Naive thymus-derived CD8-positive, alpha-beta T cell (primary cell): ENCODE measurements at places on chromosomes 1 and 21.

GRCh38 chr1:201021630-201022492 is 1.7 kb downstream of the KIF21B start:
- DNase-seq, result peak; percentile 58

DNA sequence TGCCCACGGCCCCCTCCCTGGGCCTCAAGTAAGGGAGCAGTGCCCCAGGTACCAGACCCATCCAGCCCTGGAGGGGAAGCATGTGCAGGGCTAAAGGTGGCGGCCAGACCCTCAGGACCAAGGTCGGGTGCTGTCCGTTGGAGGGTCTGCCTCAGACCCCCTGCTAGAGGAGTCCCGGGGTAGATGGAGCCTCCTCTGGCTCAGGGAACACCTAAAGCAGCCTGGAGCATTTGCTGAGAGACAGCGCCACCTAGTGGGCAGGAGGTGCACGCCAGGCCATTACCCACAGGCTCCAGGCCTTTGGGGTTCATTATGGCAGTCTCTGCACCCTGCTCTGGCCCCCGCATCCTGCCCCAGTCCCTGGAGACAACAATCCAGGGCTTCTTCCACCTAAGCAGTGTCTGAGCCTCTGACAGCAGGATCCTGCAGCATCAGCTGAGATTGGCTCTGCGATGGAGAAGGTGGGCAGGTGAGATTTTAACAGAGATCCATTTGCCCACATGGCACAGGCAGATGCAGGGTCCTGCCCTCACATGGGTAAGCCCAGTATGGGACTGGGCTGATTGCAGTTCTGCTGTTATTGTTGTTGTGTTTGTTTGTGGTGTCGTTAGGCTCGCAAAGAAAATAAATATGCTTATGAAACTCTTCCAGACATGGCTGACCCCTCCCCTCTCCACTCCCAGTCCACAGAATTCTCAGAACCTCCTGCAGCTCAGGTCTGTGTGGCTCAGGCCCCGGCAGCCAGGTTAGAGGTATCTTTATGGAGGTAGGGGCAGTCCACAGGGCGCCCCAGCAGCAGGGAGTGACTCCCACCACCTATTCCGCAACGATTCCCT is 42.4 kb downstream of the CTNNBIP1 start:
- DNase-seq, result peak; percentile 86

- DNase-seq, result peak; percentile 25
Observed at GRCh38 chr1:112358798-112359408, 37.1 kb upstream of the CTTNBP2NL start.

GRCh38 chr1:70948396-70949017 is 99.1 kb downstream of the PTGER3 start:
- DNase-seq, result no peak

- DNase-seq, result no peak
Observed at GRCh38 chr1:175221557-175222175, 29.1 kb upstream of the KIAA0040 start.

DNA sequence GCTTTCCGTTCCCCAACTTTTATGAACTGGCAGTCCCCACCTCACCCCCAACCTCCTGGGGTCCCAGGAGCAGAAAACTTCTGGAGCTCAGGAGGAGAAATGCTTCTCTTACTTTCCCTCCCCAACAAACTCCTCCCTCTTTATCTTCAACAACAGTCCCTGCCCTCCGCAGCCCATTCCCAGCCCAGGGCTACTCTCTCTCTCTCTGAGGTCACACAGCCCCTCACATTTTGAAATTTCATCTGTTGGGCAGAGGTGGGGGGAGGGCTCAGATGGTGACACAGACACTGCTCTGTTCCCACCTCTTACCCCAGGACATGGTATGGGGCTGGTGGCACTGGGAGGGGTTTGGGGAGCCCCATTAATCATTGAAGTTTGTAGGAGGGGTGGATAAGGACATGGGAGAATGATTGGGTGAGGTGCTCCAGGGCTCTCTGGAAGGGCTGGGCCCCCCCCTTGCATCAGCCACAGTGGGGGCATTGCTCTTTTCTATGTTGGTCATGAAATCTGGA is 6.0 kb downstream of the PIK3CD start:
- no peak for DNase-seq

DNA sequence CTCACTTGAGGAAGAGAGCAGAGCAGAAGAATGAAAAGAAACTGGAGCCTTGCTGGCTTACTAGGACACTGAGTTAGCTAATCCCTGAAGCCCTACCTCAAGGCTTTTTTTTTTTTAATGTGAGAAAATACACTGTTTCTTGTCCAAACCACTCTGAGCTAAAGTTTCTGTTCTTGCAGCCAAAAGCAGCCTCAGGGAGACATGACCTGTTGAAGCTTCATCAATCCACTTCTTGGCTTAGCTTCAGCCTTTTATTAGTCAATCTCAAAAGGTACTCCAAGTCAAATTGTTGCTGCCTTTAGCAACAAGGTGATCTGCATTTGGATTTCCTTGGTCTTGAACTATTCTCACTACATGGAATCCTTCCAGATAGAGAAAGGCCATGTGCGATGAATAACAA is 33.7 kb downstream of the CCDC185 start:
- no peak for DNase-seq

GRCh38 chr1:119220991-119221390 is 80.5 kb upstream of the WARS2 start:
- no peak for DNase-seq

- no peak for DNase-seq
Observed at GRCh38 chr1:112702067-112702395, 4.9 kb downstream of the RHOC start.

GRCh38 chr1:206447422-206447765 is 22.9 kb upstream of the IKBKE start:
- DNase-seq, result no peak

DNA sequence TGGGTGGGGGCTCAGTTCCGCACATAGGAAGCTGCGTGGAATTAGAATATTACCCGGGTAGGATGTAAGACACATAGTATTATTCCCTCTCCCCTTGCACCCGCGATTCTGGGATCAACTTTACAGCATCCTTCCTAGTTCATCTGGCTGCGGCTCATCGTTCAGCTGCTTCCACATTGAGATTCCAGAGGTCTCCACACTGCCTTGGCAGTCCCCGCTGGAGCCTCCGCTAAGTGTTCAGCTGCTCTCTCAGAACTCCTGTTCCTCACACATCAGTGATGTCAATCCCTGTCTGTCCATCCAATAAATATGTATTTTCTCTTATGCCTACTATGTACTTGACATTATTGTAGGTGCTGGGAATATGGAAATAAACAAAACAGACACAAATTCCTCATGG is 135.6 kb upstream of the SYT6 start:
- DNase-seq, result no peak

DNA sequence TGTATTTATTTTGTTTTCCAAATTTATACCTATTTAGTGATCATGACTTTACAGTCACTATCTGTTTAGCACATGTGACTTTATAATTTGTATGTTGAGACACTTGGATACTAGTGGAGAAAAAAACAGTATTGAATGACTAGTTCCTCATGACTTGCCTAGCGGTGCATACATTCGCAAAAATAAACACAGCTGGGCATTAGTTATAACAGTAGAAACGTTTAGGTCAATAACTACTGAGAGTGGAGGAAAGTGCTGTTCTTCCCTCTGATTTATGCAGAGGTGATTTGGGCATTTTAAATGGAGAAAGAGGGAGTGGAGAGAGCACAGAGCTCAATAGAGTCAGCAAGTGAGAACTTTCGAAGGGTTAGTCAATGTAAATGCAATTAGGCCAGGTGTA is 1679.0 kb upstream of the B3GALT2 start:
- no peak for DNase-seq

DNA sequence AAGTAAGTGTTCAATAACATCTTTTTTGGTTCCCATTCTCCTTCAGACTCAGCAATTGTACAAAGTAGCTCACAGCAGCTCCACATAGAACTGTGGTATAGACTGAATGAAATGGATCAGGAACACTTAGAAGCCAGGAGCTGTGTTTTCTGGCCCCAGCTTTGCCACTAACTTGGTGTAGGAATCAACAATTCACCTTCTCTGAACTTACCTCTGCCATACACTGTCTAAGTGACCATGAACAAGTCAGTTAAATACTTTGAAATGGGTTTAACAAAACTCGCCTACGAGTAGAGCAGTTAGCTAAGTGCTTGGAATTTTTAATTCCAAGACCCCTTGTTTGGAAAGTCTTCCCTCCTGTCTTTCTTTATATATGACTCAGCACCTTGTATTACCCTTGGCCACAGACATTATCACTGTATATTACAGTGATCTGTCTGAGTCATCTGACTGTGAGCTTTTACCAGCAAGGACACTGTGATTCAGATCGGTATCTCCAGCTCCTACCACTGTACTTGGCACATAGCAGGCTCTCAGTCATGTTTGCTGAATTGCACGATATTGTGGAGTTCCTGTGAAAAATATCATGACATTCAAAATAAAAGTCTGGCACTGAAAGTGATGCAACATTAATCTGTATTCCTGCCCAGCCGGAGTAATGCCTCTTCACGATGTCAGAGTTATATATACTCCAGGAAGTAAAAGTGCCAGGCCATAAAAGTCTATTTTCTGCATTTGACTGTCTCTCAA is 101.7 kb upstream of the BEND5 start:
- no peak for DNase-seq

DNA sequence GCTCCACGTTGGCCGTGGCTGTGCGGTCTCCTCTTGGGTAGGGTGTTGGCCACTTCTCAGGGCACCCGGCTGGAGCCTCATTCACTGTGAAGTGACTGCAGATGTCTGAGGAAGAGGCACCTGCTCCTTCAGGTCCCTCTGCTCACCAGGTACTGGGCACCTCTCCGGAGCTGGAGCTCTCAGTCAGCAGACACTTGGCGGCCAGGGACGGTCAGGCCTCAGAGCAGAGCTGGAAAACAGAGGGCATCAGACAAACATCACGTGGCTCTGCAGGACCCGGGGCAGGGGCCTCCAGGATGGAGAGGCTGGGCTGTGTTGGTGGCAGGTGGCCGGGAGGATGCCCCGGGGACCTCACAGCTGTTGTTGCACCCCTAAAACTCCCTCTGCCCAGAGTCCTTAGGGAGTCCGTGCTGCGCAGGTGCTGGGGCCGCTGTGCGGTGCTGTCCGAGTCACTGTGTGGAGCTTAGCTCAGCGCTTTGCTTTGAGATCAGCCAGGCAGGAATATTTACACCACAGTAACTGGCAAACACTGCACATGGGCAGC is 59.7 kb downstream of the SLX9 start:
- no peak for DNase-seq

DNA sequence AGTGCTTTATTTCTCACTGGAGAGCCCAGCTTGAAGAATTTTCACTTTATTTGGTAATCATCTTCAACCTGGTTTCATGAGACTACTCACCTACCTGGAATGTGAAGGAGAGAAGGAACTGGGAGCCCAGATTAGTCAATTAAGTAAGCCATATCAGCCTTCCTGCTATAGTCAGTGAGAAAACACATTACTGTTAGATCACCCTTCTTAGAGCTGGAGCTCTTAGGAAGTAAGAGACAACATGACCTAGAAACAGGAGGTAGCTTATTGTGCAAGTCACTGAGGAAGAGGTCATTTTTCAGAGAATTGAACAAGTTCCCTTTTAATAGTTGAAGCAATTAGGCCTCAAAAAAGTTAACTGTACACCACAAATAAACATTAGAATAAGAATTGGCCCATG is 49.2 kb upstream of the TEKT2 start:
- no peak for DNase-seq

DNA sequence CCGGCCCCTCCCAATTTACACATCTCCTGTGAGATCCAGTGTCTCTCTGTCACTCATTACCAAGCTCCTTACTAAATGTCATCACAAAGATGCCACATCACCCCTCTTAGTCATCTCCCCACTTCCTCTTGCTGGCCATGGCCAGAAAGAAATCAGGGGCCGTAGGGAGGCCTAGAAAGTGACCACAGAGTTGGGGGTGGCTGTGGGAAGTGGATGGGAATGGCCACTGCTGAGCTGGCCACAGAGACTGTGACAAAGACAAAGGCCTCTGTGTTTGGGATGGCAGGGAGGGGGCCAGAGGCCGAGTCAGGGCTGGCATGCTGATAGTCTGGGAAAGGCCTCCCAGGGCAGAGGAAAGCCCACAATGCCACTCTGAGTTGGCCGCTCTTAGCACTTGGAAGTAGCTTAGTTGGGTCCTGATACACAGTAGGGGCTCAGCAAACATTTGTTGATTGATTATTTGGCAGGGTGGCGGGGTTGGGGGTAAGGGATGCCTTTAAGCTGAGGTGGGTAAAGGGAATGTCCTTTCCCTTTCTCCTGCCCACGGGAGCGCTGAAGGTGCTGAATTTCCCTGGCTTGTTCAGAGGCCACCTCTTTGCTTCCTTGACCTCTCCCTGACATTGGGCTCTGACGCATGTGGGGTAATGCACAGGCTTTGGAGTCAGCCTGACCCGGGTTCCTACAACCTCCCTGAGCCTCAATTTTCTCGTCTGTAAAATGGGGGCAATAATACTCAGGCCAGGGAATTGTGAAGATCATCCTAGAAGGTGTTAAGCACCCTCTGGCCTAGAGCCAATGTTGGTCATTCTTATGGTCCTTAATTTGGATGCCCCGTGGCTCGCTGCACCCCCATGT is 13.2 kb downstream of the NAV1 start:
- DNase-seq, result no peak

DNA sequence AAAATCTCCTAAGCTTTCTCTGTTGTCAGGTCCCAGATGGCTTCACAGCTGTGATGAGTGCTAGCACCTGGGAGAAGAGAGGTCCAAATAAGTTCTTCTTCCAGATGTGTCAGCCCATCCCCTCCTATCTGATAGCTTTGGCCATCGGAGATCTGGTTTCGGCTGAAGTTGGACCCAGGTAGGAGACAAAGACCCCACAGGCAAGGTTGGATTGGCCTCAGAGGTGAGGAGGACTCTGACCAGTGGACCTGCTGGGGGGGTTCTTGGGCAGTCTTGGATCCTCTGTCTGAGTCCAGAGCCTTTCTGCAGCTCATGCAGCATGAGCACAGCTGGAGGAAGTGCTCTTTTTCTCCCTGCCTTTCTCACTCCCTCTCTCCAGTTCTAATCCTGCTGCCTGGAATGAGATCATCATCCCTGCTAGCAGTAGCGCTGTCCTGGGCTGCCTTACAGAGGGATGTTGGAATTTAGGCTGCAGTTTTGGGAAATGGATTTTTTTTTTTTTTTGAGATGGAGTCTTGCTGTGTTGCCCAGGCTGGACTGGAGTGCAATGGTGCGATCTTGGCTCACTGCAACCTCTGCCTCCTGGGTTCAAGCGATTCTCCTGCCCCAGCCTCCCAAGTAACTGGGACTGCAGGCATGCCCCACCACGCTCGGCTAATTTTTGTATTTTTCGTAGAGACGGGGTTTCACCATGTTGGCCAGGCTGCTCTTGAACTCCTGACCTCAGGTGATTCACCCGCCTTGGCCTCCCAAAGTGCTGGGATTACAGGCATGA is 7.1 kb downstream of the RNPEP start:
- DNase-seq, result no peak
